Stimulated activated CD8-positive, alpha-beta memory T cell treated with anti-CD3 and anti-CD28 coated beads, Interleukin-7, amount 100 ng/mL, for 1 hour (primary cell): ENCODE measurements at places on chromosomes 4 and X.

- no peak for DNase-seq
These were observed 45.8 kb upstream of the GIMD1 start for GRCh38 chr4:106414366-106414765.

DNA sequence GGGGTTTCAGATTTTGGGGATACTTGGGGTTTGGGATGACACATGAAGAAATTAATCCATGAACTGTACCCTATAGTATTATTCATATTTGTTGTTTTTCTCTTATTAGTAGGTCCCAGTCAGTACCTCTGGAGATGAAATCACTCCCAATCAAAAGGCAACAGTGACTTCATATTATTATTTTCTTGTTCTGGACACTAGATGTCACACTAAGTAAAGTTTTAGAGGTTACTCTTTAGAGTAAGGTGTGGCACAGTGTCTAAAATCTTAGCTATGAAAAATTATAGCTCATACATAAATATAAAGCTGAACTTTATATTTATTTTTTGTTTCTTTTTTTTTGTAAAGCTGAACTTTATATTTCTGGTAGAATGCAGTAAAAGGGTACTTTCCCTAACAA is 35.1 kb downstream of the FAM114A1 start:
- DNase-seq = no peak

- DNase-seq = no peak
These were observed 551.4 kb downstream of the IQCM start for GRCh38 chr4:149264093-149264733.

DNA sequence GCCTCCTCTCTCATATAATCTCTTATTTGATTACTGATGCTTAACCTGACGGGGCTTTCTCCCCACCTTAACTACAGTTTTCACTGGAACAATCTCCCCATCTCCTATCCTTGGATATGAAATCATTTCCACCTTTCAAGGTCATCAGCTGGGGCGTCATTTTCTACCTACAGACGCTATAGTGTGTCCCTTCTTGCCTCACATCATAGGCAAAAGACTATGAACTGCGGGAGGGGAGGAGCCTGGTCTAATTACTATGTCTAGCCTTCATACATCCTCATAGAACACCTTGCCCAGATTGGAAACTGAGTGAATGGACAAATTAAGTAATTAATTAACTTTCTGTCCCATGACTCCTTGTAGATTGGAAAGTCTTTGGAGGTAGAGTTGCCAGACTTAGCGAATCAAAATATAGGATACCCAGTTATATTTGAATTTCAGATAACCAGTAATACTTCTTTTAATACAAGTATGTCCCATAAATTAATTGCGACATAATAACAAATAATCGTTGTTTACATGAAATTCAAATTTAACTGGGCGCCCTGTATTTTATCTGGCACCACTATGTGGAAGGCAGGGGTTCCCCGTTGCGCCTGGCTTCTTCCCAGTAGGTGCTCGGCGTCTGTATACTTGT is 752 bp upstream of the ATP6AP2 start:
- no peak for DNase-seq

DNA sequence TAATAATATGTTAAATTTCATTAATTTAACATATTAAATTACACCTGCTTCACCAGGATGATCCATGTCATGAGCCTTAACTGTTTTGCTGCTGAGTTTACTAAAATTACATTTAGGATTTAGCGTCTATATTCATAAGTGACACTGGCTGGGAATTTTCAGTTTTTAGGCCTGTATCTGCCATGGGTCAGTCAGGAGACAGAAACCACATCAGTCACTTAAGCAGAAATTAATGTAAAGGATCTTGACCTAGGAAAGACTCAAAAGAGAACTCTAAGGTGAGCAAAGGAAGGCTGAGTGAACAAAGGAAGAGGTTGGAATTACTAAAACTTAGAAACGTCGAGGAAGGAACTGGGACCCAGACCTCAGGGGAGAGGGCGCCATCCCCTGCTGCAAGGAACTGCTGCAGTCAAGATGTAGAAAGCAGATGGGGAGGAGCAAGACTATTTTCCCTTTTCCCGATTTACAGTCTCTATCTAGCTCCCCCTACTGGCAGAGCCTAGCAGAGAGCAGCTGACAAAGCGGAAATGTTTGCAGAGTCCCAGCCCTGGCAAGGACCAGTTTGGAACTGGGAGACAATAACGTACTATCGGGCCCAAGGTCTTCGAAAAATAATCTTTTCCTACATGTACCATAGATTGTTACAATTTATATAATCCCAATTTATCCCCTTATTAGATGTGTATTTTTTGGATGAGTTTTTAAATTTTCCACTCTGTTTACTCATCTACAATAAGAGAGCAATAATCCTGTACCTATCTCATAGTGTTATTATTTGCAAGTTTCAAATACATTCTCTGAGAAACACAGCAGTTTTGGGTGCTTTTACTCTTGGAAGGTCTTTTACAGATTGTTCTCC is 22.6 kb upstream of the RBBP7 start:
- DNase-seq = no peak

- no peak for DNase-seq
These were observed 6.1 kb upstream of the CYSLTR1 start for GRCh38 chrX:78333521-78333920.

- no peak for DNase-seq
These were observed 167.2 kb downstream of the WDFY3 start for GRCh38 chr4:84799318-84799717.

DNA sequence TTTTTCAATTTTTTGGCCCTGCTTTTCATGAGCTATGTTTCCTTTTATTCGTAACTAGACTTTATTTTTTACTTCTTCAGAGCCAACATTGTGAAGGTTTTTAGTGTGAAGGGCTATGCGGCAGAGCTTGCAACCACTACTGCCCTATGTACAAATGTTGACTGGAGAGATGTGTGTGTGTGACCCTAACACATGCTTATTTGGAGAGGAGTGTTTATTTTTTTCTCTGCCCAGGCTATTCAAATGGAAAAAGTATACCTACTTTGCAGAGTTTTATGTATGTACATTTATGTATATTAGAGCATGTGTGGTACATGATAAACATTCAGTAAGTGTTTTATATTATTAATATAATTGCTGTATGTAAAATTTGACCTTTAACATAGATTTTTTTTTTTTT is 86.5 kb downstream of the WWC2 start:
- DNase-seq = no peak

DNA sequence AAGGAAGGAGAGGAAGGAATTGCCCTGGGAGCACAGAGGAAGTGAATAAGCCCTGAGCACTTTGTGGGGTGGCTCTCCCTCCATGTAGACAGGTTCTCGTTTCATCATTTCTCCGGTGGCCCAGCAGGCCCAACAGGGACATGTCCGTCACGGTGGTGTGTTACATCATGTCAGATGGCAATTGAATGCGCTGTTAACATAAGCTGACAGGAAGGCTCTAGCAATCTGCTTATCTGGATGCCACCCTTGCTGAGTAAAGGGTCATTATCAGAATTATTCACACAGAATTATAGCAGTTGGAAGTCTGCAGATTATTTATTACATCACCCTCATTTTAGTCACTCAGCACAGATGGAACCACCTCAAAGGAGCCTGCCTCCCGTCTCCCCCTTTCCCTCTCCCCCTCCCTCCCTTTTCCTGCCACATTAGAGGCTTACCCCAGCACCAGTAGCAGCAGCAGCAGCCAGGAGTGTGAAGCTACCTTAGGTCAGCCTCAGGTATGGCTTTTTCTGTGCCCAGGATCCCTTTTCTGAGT is 124.3 kb upstream of the TRIM2 start:
- no peak for DNase-seq

DNA sequence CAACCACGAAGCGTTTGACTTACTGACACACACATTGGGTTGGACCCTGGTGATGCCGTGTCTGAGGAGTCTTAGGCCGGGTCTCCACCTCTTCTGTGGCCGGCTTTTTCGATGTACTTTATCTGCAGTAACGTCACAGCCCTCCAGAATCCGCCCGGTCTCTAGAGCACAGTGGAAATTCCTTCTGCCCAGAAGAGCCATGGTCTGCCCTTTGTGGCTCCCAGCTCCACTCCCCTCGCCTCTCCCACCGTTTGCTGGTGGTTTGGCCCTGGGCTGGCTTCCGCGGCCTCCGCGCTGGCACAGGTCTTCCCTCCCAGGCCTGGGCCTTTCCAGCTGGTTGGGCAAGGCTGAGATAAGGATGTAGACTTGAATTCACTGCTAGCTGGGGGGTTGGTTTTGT is 4.3 kb downstream of the MAEA start:
- no peak for DNase-seq

- no peak for DNase-seq
These were observed at the start of gene GUCY1A1 for GRCh38 chr4:155666344-155667221. Gene GUCY1A1, plus strand, starts transcription at chr4:155666848. Its CDS starts 30,020 bp downstream, at chr4:155696868.

- DNase-seq = no peak
These were observed 67.9 kb downstream of the GAB1 start for GRCh38 chr4:143404555-143404954.

DNA sequence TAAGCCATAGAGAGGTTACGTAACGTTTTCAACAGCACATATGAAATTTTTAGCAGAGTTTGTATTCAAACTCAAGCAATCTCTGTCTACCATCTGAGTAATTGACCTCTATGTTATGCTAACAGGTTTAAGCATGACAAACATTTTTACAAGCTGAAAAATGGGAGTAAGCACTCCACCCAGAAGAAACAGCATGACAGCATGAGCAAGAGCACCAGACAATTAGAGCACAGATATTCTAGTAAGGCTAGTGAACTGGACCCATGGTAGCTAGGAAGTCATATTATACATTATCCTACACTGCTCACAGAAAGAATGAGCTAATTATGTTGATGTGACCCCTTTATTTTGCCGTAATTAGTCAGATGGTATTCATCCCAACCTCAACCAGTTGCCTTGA is 200.5 kb downstream of the PABPC4L start:
- DNase-seq = no peak

DNA sequence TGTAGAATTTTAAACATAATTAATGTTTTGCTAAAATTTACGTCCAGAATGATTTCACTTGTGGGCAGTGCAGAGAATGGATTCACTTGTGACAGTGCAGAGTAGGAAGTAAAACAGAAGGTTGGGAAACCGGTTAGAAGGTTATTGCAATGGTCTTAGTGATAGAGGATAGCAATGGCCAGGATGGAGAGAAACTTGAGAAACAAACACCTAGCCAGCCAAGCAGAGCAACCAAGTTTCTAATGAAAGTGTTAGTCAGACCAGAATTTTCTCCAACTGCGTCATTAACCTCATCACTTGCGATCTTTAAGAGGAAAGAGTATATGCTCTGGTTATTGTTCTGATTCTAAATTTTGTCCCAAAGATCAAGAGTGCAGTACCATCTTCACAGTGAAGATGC is 50.0 kb upstream of the TBC1D9 start:
- no peak for DNase-seq

DNA sequence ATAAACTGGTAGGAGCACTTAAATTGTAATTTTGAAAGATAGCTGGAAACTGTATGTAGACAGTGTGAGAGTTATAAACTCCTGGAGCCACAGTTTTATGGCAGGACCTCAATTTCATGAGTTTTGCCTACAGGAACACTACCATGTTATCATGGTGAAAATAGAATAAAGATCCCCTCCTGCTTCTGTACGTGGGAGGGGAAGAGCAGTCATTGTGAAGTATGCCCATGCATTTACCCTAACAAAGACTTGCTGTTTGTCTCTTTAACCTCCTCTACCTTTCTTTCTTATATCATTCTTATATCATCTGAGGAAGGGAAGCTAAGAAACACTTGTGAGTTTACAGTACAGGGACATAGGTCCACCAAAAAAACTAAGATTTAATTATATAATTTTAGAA is 327.0 kb downstream of the PCDH10 start:
- DNase-seq = no peak

GRCh38 chr4:48133669-48134068 is 381 bp downstream of the TXK start:
- no peak for DNase-seq

DNA sequence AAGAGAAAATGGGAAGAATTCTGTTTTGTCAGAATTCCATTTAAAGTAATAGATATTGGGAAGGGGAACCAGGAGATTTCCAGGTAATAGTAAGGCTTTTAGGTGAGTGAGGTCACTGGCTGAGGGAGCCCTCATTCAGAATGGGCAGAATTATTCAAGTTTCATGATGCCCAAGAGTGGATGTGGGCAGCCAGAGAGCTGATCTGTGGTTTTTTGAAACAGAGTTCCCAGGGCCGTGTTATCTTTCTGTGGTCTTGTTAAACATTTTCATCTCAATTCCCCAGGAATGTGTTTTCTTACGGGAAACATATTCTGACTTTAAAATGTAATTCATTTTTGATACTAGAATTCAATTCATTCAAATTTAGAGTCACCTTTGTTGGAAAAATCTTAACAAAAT is 182.0 kb upstream of the AADAT start:
- no peak for DNase-seq

DNA sequence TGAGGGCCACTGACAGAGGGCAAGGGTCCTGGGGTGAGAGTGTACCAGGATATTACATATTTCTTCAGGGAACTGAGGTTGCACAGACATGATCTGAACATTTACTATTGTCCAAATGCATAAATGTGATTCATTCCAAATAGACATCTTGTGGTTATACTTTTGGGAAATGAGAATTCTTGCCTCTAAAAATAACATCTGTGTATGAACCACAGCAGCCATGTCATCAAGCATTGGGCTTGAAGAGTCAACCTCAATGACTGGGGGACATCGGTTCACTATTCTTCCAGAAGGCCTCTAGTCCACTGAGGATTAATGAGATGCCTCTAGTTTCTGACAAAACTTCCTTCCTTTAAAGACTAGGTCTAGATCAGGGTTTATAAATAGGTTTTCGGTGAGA is 193.1 kb upstream of the GPC4 start:
- no peak for DNase-seq

- DNase-seq = no peak
These were observed 103.8 kb downstream of the LUZP4 start for GRCh38 chrX:115393271-115393670.

DNA sequence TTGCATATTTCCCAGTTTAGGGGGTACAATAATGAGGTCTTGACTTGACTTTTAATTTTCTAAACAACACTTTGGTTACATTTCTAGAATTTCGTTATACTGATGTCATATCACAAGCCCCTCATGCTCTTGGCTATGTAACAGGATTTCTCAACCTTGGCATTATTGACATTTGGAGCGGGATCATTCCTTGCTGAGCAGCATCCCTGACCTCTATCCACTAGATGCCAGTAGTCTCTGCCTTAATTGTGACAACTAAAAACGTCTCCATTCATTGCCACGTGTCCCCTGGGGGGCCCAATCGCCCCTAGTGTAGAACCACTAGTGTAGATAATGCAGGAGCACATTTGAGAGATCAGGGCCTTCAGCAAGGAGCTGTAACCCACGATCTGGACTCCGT is 234.2 kb upstream of the MID1 start:
- DNase-seq = no peak

GRCh38 chr4:25861951-25862410 is 807 bp downstream of the SEL1L3 start:
- DNase-seq = no peak

DNA sequence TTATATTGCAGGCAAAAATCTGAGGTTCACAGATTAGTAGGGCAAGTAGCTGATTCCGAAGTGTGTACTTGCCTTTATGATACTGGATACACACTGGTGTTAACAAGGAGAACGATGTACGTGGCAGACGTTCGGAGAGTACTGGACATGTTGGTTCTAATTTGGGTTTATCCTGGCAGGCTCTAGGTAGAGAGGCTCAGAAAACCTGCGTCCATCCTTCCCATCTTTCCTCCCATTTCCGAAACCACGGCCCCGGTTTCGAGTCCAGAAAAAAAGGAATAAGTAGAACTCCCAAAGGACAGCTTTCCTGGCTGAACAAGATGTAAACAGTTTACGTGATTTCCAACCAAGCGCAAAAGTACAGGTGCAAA is 351 bp upstream of the SLC30A9 start:
- no peak for DNase-seq
